T-helper 22 cell (primary cell): ENCODE measurements at places on chromosomes 16 and 17.

DNA sequence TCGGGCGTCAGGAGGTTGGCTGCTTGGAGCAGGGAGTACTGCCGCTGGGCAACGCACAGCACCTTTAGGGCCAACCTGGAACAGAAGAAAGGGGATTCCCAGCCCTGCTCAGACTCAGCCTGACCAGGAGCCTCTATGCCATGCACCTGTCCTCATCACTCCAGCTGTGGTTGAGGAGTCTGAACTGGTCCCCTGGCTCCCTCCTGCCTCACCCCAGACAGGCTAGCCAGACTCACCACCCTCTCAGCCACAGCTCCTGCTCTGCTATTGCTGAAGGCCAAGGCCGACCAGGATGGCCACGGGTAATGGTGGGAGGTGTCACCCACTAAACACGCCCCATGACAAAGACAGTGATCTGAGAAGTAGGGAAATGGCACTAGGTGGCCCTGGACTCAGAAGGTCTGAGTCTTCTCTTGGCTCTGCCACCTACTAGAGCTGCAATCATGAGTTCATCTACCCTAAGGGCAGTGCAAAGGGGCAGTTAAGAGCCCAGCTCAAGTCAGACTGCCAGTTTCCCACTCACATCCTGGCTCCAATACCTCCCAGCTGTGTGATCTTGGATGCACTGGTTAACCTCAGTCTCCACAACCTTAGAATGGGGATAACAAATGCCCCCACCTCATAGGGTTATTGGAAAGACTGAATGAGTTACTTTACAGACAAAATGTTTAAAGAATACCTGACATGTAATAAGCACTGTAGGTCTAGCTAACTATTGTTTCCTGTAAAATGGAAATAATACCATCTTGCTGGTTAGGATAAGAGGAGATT, 13.8 kb upstream of the GFAP start:
- no peak for DNase-seq

GRCh38 chr16:10622036-10622921, 41.9 kb upstream of the EMP2 start:
- DNase-seq = no peak

DNA sequence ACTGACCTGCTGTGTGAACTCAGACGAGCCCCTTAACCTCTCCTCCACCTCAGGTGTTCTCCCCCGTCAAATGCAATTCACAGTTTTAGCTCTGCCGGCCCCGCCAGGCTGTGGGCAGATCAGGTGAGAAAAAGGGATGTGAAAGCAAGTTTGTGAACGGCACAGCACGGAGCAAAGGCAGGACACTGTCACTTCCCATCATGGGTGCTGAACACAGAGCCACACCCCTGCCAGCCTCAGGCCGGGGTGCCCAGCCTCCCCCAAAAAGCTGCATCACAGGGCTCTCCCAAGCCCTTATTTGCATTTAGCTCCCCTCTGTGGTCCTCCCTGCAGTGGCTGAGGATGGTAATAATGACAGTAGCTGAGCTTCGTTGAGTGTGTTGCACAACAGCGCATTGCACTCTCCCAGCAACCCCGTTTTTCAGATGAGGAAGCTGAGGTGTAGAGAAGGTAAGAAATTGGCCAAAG, 88.8 kb upstream of the TNRC6C start:
- DNase-seq = no peak

DNA sequence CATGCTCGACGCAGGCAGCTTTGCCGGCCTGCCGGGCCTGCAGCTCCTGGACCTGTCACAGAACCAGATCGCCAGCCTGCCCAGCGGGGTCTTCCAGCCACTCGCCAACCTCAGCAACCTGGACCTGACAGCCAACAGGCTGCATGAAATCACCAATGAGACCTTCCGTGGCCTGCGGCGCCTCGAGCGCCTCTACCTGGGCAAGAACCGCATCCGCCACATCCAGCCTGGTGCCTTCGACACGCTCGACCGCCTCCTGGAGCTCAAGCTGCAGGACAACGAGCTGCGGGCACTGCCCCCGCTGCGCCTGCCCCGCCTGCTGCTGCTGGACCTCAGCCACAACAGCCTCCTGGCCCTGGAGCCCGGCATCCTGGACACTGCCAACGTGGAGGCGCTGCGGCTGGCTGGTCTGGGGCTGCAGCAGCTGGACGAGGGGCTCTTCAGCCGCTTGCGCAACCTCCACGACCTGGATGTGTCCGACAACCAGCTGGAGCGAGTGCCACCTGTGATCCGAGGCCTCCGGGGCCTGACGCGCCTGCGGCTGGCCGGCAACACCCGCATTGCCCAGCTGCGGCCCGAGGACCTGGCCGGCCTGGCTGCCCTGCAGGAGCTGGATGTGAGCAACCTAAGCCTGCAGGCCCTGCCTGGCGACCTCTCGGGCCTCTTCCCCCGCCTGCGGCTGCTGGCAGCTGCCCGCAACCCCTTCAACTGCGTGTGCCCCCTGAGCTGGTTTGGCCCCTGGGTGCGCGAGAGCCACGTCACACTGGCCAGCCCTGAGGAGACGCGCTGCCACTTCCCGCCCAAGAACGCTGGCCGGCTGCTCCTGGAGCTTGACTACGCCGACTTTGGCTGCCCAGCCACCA, 9.7 kb downstream of the VASN start:
- DNase-seq = no peak

- DNase-seq = no peak
These were observed 99.2 kb upstream of the ZNF750 start for GRCh38 chr17:82938873-82939620.

- no peak for DNase-seq
These were observed 337.1 kb downstream of the CNTNAP4 start for GRCh38 chr16:76614269-76614668.

GRCh38 chr16:29849505-29849904, 13.5 kb downstream of the CDIPT start:
- DNase-seq = no peak

DNA sequence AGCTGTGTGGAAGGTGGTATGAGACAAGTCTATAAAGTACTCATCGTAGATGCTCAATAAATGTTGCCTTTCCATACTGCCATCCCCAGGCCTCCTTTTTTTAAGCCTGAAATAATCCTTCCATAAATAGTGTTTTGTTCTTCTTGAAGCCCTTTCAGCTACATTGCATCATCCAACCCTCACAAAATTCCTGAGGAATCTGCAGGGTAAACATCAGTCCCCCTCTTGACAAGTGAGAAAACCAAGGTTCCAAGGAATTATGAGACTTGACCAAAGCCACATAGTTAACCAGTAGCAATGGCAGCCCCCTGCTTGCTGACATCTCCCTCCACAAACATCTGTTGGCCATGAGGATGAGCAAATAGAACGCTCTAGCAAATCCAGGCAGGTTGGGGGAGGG, 89.7 kb upstream of the CCL1 start:
- no peak for DNase-seq

GRCh38 chr16:10584981-10585438, 4.6 kb upstream of the EMP2 start:
- DNase-seq = no peak

- DNase-seq = no peak
These were observed 112.0 kb upstream of the CREBBP start for GRCh38 chr16:3992297-3993051.

GRCh38 chr17:33615861-33616260, 322.8 kb upstream of the ASIC2 start:
- DNase-seq = no peak

- DNase-seq = peak; percentile 19
These were observed 21.6 kb downstream of the POLR3E start for GRCh38 chr16:22318690-22319358.

GRCh38 chr17:63345611-63346010, 100.5 kb downstream of the CYB561 start:
- no peak for DNase-seq

- DNase-seq = no peak
These were observed 21.5 kb downstream of the IFT140 start for GRCh38 chr16:1590366-1590765.

DNA sequence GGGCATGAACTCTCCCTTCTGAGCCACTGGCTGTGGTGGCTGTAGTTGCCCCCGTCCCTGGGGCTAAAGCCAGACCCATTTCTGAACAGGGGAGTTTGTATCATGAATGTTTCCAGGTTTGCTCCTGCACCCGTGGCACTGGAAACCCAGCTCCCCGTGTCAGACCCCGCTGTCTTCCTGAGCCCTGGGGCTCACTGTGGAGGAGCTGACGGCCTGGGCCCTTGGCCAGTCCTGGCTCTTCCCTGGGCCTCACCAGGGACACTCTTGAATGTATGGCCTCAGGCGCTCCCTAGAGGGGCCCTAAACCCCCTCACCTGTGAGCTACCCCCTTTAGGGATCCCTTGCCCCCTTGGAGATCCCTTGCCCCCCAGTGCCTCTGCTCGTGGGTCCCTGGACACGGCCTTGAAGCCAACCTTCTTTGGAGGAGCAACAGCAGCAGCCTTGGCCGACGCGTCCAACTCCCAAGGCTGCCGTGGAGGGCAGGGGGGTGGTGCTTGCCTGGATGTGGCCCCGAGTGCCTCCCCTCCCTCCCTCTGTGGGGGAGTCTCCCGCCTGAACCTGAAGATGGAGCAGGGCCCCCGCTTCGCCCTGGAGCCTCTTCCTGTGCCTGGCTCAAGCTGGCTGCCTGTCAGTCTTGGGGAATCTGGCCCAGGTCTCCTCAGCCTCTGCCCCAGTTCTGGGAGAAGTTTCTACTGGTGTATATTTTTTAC, 15.9 kb downstream of the CASKIN2 start:
- no peak for DNase-seq

DNA sequence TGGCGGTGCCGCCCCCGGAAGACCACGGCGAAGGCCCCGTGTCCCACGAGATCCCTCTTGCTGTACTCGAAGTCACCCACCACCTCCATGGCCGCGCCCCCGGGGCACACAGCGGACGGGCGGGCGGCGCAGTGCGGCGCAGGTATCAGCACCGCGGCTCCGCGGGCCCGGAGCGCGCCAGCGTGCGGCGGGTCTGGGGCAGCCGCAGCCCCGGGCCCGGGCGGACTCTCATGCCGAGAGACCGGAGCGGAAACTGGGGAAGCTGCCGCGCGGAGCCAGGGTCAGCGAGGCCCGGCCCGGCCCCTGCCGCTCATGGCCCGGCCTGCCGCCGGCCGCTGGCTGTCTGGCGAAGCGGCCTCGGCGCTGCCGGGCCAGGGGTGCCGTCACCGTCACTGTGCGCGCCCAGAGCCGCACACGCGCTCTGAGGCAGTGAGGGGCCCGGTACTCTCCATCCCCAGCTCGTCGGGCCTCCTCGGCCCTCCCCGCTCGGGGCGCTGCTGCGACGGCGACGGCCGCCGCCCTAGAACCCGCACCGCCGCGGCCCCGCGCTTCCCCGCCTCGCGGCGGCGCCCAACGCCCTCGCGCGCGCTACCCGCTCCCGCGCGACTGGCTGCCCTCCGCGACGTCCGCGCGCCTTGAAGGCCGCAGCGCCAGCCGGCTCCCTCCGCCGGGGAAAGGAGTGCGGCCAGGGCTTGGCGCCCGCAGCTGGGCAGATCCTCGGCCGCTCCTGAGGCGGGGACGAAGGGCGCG, at the start of gene ULK2:
ULK2 (minus strand) TSS at position 608 of the 750 bp plus-strand sequence; CDS start at position 89, 519 bp downstream.
- peak; percentile 12 for DNase-seq

- no peak for DNase-seq
These were observed 486.5 kb downstream of the CDH13 start for GRCh38 chr16:83113317-83113716.

GRCh38 chr17:74862108-74862901, 2.6 kb upstream of the GRIN2C start:
- DNase-seq = no peak

DNA sequence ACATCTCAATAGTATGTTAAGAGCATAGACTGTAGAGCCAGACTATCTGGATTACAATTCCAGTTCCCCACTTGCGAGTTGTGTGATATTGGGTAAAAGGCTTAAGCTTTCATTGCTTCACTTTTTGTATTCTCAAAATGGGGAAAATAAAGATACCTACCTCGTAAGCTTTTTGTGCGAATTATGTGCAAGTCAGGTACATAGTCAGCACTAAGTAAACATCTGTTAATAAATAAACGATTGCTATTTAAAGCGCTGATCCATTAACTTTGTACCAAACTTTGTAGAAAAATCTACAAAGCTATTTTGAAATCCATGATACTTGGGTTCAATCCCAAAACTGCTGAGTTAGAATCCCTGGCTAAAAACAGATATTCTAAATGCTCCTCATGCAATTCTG, 19.6 kb downstream of the ABCA6 start:
- no peak for DNase-seq

DNA sequence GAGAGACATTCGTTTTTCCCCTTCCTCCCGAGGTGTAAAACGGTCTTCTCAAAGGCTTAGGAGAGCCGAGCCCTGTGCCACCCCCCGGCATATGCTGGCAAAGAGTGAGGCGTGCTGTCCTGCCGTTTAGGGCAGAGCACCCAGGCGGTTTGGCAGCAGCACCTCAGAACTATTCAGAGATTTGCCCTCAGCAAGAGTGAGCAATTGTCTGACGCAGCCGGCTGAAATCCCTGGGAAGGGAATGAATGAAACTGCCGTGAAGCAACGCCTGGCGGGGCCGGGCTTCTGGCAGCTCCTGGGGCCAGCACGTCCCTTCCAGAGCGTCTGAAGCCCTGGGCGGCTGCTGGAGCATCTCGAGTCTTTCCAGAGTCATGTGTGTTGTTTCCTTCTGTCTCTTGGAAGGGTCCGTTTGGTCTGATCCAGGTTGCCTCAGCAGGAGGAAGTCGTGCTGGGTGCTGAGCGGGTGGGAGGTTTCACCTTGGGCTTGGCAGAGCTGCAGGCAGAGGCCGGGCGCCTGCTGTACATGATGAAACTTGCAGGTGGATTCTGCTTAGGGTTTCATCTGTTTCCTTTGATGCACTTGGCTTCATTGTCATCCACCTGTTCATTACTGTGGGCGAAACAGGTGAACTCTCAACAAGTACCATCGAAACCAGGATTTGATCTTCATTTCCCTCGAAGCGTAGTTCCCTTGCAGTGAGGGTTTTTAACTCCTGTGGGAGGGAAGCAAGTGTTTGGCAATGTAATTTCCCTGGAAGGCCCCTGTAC, 35.4 kb downstream of the TBCD start:
- no peak for DNase-seq

- DNase-seq = no peak
These were observed 119.2 kb downstream of the METRNL start for GRCh38 chr17:83198366-83199341.

DNA sequence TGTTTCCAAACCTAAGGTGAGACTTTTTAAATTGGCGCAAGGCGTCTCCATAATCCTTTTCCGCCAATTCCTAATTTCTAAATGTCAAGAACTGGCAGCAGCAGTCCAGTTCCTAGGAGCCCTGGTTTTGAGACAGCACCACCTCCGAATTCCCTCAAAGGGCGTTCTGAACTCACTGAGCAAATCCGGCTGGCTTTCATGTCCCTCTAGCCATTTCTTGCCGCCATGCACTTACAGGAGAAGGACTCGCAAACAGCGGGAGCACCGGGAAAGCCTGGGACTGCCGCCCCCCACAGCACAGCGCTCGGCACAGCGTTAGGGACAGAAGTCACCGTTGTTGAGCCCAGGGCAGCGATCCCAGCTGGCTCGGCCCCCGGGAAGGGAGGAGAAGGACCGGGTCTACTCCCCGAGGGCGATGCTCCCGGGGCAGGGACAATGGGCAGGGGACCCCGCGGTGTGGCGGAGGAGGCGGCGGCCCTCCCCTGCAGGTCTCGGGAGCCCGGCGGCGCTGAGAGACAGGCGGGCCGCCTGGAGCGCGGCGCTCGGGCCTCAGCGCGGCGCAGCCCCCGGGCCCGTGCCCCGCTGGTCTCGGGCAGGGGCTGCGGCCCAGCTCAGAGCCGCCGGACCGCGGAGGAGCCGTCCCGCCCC, 545 bp downstream of the ARHGAP17 start:
- DNase-seq = peak; percentile 3

- no peak for DNase-seq
These were observed 694 bp upstream of the TBCD start for GRCh38 chr17:82751171-82751570.
